GM23248 (cell line): ENCODE measurements at places on chromosomes 13 and 19.

DNA sequence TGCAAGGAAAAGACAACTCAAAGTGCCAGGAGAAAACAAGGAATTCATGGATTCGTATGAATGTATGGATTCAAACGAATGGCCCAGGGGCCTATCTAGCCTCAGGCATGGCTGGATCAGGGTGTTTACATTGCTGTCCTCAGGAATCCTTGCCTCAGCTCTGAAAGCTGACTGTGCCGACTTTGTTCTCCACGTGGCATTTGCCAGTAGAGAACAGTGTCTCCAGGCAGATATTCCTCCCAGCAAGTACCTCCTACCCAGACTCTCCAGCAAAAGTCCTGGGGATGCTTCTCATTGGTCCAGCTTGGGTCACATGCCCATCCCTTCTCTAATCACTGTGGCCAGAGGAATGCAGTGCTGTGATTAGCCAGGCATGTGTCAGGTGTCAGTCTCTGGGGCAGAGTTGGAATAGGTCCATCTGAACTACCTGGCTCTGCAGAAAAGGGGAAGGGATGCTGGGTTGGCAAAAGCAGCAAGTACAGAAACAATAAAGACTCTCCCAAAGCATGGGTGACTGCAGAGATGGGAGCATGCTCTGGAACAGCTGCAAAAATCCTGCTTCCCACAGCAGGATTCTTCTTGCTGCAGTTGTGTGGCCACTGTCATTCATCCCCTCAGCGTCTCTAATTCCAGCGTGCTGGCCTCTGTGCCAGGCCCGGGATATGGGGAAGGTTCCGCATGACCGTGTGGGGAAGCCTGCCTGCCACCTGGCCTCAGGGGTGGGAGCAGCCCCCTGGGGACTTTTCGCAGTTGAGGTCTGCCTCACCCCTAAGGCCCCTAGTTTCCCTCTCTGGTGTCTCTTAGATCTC, 30.0 kb downstream of the CCNE1 start:
- DNase-seq = peak; percentile 31

DNA sequence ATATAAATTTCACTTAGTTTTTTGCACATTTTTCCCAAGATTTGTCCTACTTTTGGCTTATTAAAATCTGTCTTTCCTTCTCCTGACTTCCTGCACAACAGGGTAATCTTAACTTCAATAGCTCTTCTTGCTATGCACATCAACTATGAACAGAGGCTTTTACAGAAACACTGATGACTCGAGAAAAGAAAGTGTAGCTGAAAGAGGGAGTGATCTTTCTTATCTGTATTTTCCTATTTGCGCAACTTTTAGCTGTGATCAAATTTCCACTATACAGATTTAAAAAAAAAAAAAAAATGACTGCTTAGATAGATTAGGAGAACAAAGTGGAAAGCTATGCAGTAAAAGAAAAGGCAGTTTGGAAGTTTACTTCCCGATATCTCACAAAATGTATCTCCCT, 406.9 kb downstream of the LIG4 start:
- DNase-seq = peak; percentile 32

DNA sequence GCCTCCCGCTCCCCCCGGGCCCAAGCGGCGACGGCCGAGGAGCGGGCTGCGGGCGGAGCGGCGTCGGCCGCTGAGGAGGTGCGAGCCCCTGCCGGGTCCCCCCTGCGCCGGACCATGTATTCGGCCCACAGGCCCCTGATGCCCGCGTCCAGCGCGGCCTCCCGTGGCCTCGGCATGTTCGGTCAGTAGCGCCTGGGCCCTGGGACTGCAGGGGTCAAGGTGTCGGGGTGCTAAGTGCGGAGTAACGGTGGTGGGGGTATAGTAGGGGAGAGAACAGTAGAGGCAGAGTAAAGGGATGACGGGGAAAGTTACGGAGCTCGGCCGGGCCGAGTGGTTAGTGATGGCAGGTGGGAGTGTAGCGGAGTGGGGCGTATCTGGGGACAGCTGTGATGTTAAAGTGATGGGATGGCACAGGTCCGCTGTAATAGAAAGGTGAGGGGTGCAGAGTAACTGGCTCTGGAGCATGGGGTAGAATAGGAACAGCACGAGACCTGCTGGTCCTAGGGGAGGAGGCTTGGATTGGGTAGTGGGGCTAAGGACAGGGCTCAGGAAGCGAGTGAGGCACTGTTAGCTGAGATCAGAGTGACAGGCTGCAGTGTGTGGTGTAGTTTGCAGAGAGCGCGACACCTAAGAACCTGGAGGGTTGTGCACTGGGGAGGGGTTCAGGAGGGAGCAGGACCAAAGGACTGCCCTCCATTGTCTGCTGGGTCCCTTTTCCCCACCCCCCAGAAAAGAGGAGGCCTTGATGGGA, 15.7 kb downstream of the CIC start:
- DNase-seq = peak; percentile 38

DNA sequence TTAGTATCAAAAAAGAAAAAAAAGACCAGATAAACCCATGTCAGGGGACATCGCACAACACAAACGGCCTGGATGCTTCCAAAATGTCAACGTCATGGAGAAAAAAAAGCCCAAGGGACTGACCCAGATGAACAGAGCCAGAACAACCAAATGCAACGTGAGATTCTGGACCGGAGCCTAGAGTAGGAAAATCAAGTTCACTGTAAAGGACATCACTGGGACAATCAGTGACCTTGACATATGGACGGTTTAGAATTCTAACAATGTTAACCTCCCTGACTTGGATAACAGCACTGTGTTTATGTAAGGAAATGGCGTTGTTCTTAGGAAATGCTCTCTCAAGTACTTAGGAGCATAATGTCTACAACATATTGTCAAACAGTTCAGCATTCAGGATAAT, 15.1 kb upstream of the EMP3 start:
- DNase-seq = no peak

DNA sequence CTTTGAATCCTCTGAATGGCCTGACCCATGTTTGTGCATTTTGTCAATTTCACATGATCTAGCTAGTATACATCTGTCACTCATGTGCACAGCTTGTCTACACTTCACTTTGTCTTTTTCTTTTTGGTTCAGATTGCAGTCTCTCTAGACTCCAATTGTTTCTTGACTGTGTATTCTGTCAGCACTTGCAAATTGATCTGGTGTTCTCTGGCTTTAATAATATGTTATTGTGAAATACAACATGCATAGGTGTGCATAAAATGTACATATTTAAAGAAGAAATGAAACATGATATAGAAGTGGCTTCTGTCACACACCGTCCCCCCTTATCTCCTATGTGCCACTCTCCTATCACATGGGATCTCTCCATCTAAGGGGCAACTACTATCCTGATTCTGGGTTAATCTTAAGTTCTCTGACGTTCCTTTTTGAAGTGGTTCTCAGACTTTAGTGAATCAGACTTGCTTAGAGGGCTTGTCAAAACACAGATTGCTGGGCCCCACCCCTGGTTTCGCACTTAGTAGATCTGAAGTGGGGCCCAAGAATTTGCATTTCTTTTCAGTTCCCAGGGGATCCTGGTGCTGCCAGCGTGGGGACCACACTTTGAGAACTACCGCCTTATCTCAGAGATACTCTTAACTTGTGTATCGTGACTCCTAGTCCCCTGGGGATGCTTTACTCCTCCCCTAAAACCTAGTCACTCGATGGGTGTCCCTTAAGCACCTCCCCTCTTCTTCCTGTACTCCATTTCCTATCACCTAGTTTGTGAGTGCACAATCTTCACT, 5.8 kb downstream of the KRTDAP start:
- DNase-seq = no peak
